Hepatocyte (in vitro differentiated cells): ENCODE measurements at places on chromosomes 3 and 15. TPM values are rescaled to one million over a fixed set of nuclear protein-coding genes. Genes with fewer than 3 reads are reported as not detected.

NR1I2 gene
- polyA plus RNA-seq, result 2.8 and 5.0 TPM in 2 replicates

DNA sequence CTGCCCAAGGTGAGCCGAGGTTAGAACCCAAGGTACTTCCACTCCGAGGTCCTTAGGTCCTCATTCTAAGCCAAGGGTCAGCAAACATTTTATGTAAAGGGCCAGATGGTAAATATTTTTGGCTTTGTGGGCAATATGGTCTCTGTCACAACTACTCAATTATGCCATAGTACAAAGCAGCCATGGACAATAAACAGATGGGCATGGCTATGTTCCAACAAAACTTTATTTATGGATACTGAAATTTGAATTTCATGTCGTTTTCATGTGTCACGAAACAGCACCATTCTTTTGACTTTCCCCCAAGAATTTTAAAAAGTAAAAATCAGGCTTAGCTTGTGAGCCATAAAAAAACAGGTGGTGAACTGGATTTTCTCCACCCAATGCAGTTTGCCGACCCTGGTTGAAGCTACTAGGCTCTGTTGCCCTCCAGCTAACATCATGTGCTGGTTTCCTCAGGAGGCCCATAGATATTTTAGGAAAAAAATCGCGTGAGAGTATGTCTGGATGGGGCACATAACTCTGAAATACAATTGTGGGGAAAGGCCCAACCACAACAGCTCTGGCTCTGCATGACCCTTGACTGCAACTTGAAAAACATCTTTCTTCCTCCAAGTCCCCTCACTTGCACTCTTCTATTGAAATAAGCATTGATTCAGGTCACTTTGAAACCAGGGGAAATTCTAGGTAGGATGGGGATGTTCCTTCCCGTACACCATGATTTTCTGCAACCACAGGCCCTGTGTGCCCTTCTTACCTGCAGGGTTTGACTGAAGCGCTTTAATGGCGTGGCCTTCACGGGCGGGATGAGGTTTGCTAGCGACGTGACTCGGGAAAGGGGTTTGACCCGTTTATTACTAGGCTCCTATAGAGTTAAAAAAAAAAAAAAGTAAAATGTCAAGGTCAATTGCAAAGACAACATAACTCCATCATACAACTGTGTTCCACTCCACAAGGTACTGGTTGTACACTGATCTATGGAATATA lies 28.5 kb downstream of the ARHGEF3 start:
- no peak for DNase-seq
- peaks cover 19% of the 10 kb centered on the region for H3K4me1 ChIP-seq
- H3K36me3 ChIP-seq, result no peaks in the 10 kb centered on the region
- no peak overlapping the region for H3K4me3 ChIP-seq
- no peaks in the 10 kb centered on the region for H3K27me3 ChIP-seq
- no peak overlapping the region for H3K27ac ChIP-seq

DNA sequence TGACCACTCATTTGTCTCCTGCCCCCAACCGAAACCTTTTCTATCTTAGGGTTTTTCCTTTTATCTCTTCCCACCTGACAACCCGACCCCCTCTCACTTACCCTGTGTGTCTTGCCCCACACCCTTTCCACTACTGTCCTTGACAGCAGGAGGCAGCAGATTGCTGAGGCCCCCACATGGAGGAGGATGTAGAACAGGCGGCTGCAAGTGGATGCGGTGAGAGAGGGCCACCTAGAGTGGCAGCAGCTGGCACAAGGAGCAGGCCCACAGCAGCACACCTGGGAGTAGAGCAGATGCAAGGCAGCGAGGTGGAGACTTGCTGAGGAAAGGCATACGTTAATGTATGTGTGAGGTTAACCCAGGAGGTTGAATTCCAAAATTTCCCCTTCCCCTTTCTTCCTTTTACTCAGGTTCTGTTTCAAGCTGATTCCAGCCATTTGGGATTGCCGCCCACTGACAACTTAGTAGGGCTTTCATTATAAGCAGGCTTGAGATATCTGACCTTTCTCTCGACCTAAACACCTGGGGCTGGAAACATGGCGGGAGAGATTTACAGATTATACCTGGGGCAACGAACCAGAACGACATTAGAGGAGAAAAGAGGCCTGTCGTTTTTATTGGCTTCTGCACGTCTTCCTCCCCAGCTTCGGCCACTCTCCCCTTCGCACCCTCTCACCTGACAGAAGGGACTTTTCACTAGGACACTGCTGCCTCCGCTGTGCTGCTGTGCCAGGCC lies 643 bp downstream of the SERINC4 start:
- no peaks in the 10 kb centered on the region for H3K27me3 ChIP-seq
- H3K4me1 ChIP-seq, result peaks cover 37% of the 10 kb centered on the region
- H3K4me3 ChIP-seq, result no peak overlapping the region
- no peak for DNase-seq

DNA sequence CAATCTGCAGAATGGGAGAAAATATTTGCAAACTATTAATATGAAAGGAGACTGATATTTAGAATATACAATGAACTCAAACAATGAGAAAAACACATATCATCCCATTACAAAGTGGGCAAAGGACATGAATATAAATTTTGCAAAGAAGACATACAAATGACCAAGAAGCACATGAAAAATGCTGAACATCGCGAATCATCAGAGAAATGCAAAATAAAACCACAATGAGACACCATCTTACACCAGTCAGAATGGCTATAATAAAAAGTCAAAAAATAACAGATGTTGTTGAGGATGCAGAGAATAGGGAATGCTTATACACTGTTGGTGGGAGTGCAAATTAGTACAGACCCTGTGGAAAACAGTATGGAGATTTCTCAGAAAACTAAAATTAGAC lies 83.6 kb downstream of the RAP2B start:
- no peak for DNase-seq
- H3K4me3 ChIP-seq, result no peak overlapping the region
- H3K27me3 ChIP-seq, result no peaks in the 10 kb centered on the region
- H3K27ac ChIP-seq, result no peak overlapping the region
- no peaks in the 10 kb centered on the region for H3K36me3 ChIP-seq

MLF1 gene
- polyA plus RNA-seq, result 5.8 and 10.9 TPM in 2 replicates

IGSF10 gene
- polyA plus RNA-seq, result 0.12 and 0.75 TPM in 2 replicates

DNA sequence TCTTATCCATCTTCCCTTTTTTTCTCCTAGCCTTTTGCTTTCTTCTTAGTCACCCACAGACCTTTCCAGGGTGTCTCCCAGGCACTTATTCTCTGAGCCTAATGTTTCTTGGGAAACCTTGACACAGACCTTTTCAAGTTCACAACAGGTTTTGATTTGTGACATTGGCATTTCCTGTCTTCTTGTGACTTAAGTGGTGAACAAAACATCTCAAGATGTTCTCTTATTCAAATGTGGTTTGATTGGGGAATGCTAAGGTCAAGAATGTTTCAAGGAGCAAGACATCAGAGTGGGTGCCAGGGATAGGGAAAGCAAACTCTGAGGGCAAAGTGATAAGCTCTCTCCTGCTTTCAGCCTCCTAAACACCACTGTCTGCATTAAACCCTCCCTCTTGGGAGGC lies 68.2 kb upstream of the GSK3B start:
- DNase-seq, result no peak
- H3K4me3 ChIP-seq, result no peak overlapping the region
- H3K36me3 ChIP-seq, result no peaks in the 10 kb centered on the region
- no peak overlapping the region for H3K27ac ChIP-seq
- no peaks in the 10 kb centered on the region for H3K27me3 ChIP-seq

SRPRB gene
- polyA plus RNA-seq, result 107 and 129 TPM in 2 replicates

LINGO1 gene
- polyA plus RNA-seq, result 5.1 and 8.1 TPM in 2 replicates

- no peak overlapping the region for H3K4me3 ChIP-seq
- no peak overlapping the region for H3K27ac ChIP-seq
- no peaks in the 10 kb centered on the region for H3K36me3 ChIP-seq
These were observed 413.1 kb upstream of the ARRDC4 start for GRCh38 chr15:97547381-97547780.

- H3K27me3 ChIP-seq, result no peaks in the 10 kb centered on the region
- no peak overlapping the region for H3K4me3 ChIP-seq
- peak; percentile 80 for DNase-seq
These were observed 70.7 kb downstream of the SLC12A8 start for GRCh38 chr3:125141596-125142419.

DNA sequence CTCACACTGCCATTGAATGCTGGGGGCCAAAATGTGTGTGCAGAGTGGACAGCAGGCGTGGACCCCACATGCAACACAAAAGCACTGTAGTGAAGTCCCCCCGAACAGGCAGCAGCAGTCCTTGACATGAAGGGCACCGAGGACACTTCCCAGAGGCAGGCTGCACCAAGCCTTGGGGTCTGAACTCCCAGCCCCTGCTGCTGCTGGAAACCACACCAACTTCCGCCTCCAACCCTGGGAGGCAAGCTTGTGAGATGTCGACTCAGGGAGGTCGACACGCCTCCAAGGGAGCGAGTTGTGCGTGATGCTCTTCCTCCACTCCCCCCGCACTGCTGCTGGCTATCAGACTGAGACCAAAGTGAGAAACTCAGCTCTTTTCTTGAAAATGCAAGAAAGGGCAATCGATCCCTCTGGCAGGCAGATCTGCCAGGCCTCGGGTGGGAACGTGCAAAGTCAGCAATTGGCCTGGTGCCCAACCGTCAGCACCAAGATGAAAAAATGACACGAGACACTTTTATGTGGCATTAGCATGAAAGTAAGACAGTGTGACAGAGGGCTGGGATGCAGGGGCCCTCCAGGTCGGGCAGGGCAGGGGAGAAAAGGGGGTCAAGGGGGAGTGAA lies 43.6 kb downstream of the WHAMM start:
- no peak overlapping the region for H3K4me3 ChIP-seq
- no peaks in the 10 kb centered on the region for H3K4me1 ChIP-seq
- DNase-seq, result no peak
- H3K27ac ChIP-seq, result no peak overlapping the region
